ENCODE measurements at places on chromosomes 16 and 17.

- no peak for DNase-seq
Observed at GRCh38 chr17:806346-806745, 24.2 kb downstream of the MRM3 start.

GRCh38 chr16:17370731-17371285 lies 100.0 kb downstream of the XYLT1 start:
- no peak for DNase-seq

GRCh38 chr17:80777274-80777673 lies 214.4 kb upstream of the CHMP6 start:
- DNase-seq = no peak

DNA sequence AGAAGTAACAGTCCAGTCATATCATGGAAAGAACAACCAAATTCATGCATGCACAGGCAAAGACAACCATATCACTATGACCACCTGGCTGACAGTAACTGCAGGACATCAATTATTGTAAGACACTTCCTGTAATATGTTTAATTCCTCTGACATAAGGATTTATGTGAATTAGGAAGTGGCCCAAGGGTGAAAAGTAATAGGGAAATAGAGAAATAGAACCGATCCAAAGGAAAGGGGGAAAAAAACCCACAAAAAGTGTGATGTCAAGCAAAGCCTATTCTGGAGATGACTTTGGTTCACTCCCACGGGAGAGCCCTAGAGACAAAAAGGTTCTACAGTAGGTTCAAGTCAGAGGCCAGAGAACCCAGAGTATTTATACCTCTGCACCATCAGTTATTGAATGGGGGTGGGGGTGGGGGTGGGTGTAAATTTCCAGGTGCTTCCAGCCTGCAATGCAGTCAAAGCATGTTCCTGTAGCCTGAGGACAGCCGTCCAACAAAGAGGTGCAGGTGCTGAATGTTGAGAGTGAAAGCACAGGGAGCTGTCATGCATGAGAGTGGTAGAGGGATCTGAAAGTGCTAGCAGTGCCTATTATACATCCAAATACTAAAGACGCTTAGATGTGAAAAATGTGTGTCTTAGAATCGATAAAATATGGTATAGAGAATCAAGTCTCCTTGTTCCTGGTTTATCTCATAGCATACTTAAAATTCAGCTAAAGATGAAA lies 95.6 kb upstream of the HLF start:
- DNase-seq = no peak

GRCh38 chr17:3551189-3551588 lies 6.4 kb downstream of the TRPV3 start:
- DNase-seq = no peak
